ENCODE measurements at places on chromosomes 2 and 18.

DNA sequence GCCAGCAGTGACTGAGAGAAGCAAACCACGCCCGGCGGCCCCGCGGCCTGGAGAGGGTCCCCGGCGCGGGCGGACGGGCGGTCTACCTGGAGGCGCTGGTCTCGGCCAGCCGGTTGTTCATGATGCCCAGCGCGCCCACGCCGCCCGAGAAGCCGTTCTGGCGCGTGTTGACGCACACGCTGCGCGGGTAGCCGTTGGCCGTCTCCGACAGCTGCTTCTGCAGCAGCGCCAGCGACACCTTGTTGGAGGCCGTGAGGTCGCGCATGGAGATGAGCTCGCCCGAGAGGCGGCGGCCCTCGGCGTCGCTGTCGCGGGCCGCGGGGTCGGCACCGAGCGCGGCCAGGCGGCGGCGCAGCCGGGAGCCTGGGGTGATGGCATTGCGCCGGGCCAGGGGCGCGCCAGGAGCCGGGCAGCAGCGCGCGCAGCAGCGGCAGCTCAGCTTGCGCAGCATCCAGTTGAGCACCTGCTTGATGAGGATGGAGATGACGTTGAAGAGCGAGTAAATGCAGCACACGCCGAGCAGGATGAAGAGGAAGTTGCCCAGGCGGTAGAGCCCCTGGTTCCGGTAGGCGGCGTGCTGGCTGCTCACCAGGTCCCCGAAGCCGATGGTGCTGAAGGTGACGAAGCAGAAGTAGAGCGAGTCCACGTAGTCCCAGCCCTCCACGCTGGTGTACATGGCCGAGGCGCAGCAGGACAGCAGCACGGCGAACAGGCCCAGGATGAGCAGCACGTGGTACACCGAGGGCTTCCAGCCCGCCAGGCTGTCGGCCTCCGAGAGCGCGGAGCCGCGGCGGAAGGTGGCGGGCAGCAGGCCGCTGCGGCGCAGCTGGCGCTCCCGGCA, 118.1 kb downstream of the MSH2 start:
- peak; percentile 28 for DNase-seq

- DNase-seq = no peak
Observed at GRCh38 chr2:147382322-147382948, 462.4 kb upstream of the ACVR2A start.

- no peak for DNase-seq
Observed at GRCh38 chr18:22742409-22742808, 190.7 kb upstream of the RBBP8 start.

DNA sequence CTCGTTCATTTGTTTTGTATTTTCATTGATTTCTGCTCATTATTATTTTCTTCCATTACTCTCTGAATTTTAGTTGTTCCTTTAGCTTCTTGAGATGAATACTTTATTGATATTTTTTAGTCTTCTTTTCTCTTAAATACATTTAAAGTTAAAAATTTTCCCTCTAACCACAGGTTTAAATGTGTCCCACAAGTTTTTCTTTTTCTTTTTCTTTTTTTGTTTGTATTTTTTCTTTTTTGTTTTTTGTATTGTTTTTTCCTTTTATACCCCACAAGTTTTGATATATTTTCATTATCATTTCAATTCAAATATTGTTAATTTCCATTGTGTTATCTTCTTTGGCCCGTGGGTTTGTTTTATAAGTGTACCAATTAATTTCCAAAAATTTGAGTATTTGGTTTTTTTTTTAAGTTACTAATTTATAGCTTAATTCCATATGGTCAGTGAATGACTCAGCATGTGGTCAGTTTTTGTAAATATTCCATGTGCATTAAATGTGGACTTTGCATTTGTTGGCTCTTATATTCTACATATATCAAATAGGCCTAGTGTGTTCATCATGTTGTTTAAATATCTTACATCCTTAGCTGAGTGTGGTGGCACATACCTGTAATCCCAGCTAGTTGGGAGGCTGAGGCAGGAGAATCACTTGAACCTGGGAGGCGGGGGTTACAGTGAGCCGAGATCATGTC, 16.2 kb downstream of the CENPO start:
- no peak for DNase-seq

DNA sequence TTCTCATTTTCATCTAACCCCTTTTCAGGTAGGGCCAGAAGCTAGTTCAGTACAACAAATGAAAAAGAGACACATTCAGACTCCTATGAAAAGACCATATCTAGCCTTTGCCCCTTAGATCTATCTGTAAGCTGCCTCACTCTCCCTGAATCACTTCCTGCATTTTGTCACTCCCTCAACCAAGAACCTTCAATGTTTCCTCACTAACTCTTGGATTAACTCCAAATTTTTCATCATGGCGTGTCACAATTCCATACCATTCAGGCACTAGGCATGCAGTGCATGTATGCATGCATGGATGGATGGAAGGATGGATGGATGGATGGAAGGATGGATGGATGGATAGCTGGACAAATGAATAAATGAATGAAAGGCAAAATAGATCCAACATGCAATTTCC, 356.9 kb downstream of the TNS1 start:
- DNase-seq = no peak

DNA sequence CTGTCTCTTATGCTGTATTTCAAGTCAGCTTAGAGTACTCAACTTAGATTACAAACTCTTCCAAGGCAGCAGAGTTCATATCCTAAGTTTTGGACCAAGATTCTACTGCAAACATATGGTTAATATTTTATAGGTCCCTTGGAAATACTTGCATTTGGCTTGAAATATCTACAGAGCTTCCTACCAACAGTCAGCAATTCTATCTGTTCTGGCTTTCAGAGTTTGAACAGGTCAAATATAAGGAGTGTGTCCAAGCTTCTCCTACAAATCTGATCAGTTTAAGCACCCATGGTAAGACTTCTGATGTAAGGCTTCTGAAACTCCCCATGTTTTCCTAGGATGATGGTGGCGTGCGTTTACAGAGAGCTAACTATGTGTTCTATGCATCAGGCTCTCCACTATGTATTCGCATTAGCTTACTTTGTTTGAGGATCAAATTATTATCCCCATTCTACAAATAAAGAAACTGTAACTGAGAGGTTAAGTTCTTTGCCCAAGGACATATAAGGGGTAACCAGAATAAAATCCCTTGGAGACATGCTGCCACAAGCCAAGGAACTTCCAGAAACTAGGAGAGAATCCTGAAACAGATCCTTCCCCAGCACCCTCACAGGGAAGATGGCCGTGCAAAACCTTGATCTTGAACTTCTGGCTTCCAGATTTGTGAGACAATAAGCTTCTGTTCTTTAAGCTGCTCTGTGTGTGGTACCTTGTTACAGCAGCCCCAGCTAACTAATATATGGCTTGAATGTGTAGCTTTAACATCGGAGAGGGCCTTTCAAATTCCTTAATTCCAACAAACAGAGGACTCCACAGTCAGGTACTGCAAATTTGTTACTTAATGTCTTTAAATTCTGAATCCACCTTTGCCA, 55.1 kb downstream of the ATP8B1 start:
- no peak for DNase-seq

GRCh38 chr2:48026865-48027264, 120.6 kb upstream of the FBXO11 start:
- no peak for DNase-seq
